ACHN (cell line): ENCODE measurements at places on chromosomes 5 and 9.
A peak's percentile ranks its signal among the peaks of the same experiment; 100 is the strongest.

GRCh38 chr5:175070283-175070682 is 345.9 kb downstream of the MSX2 start:
- DNase-seq = no peak

DNA sequence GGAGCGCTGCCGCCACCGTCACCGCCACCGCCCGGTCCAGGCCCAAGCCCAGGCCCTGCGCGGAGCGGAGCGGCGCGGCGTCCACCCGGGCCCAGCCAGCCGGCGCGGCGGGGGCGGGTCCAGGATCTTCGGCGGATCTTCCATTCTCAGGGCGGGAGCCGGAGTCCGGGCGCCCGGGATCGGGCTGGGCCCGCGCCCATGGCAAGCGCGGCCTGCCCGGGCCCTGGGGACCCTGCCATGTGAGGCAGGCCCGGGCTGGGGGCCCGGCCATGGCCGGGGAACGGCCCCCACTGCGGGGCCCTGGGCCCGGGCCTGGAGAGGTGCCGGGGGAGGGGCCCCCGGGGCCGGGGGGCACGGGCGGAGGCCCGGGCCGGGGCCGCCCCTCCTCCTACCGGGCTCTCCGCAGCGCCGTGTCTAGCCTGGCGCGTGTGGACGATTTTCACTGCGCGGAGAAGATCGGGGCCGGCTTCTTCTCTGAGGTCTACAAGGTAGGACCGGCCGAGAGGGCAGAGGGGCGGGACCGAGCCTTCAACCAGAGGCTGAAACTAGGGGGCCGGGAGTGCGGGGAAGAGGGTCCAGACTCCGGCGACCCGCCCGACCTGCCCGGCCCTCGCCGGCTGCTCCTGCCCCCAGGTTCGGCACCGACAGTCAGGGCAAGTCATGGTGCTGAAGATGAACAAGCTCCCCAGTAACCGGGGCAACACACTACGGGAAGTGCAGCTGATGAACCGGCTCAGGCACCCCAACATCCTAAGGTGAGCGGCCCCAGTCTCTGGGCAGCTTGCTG is 482 bp downstream of the TESK1 start:
- peak; percentile 3 for DNase-seq

- peak; percentile 16 for DNase-seq
Measured at GRCh38 chr5:125874717-125875116, 548.5 kb upstream of the GRAMD2B start.

GRCh38 chr5:125564317-125564975 is 818.0 kb upstream of the ZNF608 start:
- DNase-seq = no peak

GRCh38 chr9:88179062-88179521 is 40.8 kb upstream of the SPATA31C2 start:
- DNase-seq = no peak

DNA sequence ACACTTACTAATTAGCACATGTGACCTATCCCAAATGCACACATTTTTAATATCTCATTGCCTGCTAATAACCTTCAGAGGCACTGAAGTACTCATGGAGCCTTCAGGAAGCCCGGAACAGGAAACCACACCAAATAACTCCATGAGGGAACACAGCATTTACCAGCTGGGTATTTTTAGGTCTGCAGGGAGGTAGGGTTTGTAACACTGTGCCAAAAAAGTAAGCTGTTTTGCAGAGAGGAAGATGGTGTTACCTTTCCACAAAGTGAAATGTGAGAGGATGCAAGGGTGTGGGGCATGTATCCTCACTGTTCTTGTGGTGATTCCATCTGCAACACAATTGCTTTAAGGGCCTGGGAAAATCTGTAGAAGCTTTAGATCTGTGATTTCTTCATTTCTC is 64.4 kb downstream of the NUDT12 start:
- no peak for DNase-seq

DNA sequence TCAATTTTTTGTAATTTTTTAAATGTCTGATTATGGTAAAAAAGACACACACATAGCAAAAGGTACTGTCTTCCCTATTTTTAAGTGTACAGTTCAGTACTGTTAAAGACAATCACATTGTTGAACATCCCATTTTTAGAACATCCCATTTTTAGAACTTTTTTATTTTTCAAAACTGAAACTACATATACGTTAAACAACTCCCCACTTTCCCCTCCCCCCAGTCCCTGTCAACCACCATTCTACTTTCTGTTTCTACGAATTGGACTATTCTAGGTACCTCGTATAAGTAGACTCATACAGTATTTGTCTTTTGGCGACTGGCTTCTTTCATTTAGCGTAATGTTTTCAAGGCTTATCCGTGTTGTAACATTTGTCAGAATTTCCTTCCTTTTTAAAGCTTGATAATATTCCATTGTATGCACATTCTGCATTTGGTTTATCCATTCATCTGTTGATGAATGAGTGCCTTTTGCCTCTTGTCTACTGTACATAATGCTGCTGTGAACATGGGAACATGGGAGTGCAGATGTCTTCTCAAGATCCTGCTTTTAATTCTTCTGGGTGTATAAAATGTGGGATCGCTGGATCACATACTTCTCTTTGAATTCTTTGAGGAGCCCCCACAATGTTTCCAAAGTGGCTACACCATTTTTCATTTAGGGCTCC is 154.0 kb downstream of the PIK3R1 start:
- DNase-seq = no peak

DNA sequence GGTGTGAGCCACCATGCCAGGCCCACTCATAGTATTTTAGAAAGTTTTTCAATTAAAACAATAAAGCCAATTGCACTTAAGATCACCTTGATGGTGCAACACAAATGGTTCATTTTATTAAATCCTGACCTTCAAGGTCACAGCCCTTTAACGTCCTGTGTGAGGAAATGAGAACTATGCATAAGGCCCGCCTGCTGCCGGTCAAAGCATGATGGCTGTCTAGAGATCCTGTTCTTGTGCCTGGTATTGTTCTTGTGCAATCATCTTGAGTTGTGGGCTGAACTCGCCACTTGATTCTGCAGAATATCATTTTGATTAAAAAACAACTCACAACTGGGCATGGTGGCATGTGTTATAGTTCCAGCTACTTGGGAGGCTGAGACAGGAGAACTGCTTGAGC is 43.6 kb upstream of the FBXW11 start:
- DNase-seq = no peak

GRCh38 chr5:122142480-122143164 is 13.3 kb downstream of the ZNF474 start:
- peak; percentile 73 for DNase-seq

DNA sequence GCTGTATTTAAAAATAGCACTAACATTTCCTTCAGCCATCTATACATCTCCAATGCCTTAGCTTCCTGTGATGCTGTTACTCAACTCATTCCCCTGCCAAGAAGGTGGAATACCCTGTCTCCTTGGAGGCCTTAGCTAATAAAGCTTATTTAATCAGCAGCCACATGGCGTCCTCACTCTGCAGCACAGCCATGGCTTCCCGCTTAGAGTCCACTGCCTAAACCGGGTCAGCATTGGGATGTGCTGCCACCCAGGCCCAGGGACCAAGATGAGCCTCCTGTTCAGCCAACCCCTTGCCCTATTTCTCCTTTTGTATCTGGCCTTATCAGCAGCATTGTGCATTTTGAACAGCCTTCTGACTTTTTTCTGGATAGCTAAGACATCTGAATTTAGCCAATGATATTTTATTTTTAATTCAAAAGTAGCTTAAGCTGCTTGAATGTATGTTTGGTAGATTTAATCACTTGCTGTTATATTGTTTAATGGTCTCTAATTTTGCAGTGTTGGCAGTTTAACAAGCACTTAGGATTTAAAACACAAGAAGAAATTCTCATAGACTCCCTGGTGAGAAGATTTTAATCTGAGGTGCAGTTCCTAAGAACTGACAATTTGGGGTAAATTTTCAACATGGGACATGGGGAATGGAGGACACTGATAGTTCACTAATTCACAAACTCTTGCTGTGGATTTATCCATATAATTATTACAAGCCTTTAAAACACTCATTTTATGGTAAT is 113.0 kb downstream of the RPS23 start:
- peak; percentile 37 for DNase-seq

GRCh38 chr9:127796852-127797370 is 5.8 kb upstream of the FPGS start:
- DNase-seq = no peak

- DNase-seq = no peak
Measured at GRCh38 chr9:113888336-113888735, 12.2 kb downstream of the ZNF618 start.

GRCh38 chr9:82242285-82242963 is 253.9 kb downstream of the SPATA31D1 start:
- no peak for DNase-seq

DNA sequence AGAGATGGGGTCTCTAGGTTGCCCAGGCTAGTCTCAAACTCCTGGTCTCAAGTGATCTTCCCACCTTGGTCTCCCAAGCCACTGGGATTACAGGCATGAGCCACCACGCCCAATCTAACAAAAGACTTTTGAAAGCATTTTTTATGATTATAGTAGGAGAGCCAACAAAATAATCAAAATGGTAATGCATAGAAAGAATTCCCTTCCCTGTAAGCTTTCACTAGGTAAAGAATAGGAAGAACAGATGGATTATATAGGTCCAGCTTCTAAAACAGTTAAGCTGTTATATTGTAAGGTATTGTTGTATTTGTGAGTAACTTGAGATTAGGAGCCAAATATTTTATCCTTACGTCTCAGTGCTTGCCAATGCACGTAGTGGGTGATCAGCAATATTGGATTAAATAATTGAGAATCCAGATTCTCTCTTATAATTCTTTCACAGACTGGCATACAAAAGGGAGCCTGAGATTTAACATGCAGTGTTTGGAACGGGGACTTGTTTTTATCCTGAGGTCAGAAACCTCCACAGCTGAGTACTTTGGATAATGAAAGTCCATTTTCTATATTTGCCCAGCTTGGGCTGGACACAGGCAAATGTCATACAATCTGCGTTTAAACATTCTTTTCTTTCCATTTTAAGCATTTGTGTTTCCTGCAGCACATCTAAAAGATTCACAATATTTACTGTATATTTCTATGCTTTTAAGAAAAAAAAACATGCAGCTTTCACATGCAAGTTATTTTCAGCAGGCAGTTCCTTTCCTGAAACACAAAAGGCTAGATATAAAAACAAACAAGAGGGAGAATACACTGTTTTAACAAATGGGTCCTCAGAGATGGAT is 238.4 kb downstream of the ARRDC3 start:
- DNase-seq = no peak

- DNase-seq = no peak
Measured at GRCh38 chr5:169164481-169164925, 136.4 kb downstream of the SLIT3 start.

- no peak for DNase-seq
Measured at GRCh38 chr9:90969021-90969675, 167.5 kb downstream of the SYK start.

DNA sequence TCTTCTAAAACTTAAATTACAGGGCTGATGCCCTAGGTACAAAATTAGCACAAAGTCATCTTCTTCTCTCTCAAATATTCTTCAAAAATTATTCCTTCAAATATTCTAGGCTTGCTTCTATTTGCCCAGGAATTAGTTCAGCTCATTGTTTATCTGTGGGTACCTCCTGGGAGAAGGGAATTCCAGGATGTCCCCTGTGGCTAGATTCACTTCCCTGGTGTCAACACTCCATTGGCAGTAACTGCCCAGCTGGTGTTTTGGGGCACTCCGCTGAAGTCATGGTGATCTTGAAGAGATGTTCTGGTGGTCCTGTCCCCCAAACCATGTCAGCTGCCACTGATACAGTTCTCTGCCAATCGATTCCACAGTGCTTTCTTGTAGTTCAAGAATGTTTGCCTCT is 26.2 kb upstream of the TGFBR1 start:
- DNase-seq = no peak

- no peak for DNase-seq
Measured at GRCh38 chr5:133289686-133290367, 238.0 kb downstream of the HSPA4 start.

DNA sequence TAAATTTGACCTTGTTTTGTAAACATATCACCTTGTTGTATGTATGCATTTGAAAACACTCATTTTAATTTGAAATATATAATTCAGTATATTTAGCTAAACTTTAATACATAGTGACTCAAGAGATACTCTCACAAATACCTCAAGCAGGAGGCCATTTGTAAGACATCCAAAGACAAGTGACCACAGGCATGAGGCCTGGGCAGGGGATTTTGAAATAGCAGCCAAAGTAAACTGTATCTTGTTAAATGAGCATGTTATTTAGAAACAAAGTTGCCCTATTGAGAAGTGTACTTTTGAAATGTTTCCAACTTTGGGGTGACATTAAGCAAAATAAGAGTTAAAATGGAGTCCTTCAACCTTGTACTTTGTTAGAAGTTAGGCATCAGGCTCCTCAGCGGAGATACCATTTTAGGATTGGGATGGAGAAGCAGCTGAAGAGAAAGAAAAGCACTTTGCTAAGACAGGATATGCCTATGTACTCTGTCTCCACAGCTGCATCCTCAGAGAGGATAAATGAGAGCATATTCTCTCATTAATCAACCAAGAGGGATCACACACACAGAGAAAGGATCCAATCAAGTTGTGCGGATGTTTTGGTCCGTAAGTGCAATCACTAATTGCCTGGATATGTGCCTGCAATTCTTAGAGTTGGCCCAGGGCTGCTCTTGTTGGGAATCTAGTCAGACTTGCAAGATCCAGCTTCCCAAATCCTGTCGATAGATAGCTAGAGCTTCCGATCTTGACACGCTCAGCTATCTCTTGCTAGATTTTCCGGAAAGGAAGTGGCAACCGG is 157.5 kb upstream of the HAPLN1 start:
- no peak for DNase-seq

GRCh38 chr5:35152733-35153132 is 77.6 kb downstream of the PRLR start:
- DNase-seq = no peak

GRCh38 chr5:173178369-173178910 is 34.1 kb downstream of the BNIP1 start:
- DNase-seq = no peak

DNA sequence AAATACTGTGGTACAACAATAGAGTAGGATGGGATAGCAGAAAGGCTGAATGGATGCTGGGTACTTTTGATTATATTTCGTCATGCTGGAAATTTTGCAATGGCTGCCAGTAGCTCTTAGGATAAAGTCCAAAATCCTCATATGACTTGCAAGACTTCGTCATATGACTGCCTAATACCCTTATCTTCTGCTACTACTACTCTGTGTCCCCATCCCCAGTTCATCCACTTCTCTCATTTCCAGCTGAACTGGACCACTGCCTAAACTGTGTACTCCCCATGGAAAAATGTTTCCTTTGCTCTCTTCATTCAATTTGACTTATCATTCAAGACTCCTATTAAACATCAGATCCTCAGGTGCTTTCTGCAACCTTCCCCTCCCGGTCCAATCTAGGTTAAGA is 212.9 kb downstream of the BRINP1 start:
- no peak for DNase-seq

- no peak for DNase-seq
Measured at GRCh38 chr5:41115281-41115680, 44.1 kb upstream of the MROH2B start.

- DNase-seq = no peak
Measured at GRCh38 chr5:172886974-172887501, 53.0 kb downstream of the ERGIC1 start.

GRCh38 chr9:107918749-107919148 is 429.2 kb upstream of the KLF4 start:
- no peak for DNase-seq

- DNase-seq = no peak
Measured at GRCh38 chr9:9961934-9962333, 650.9 kb downstream of the PTPRD start.

GRCh38 chr9:131709771-131710431 is 30.0 kb downstream of the RAPGEF1 start:
- no peak for DNase-seq

GRCh38 chr9:123678878-123679329 is 251.0 kb downstream of the DENND1A start:
- no peak for DNase-seq
